ENCODE measurements at places on chromosomes 16 and 17. TPM values are rescaled to one million over a fixed set of nuclear protein-coding genes. Genes with fewer than 3 reads are reported as not detected.

The NRN1L gene
- total RNA-seq, result 1.7 TPM

The DHRS7C gene
- total RNA-seq, result not detected

The PRAC2 gene
- total RNA-seq, result not detected

The MSI2 gene
- total RNA-seq, result 28.8 TPM

The KRT25 gene
- total RNA-seq, result not detected

The NOD2 gene
- 6.0 TPM for total RNA-seq

The SLC16A13 gene
- total RNA-seq, result 0.19 TPM

The DOC2A gene
- total RNA-seq, result not detected

The CDH3 gene
- 0.83 TPM for total RNA-seq

The KIF2B gene
- not detected for total RNA-seq

The ALOX12B gene
- not detected for total RNA-seq

DNA sequence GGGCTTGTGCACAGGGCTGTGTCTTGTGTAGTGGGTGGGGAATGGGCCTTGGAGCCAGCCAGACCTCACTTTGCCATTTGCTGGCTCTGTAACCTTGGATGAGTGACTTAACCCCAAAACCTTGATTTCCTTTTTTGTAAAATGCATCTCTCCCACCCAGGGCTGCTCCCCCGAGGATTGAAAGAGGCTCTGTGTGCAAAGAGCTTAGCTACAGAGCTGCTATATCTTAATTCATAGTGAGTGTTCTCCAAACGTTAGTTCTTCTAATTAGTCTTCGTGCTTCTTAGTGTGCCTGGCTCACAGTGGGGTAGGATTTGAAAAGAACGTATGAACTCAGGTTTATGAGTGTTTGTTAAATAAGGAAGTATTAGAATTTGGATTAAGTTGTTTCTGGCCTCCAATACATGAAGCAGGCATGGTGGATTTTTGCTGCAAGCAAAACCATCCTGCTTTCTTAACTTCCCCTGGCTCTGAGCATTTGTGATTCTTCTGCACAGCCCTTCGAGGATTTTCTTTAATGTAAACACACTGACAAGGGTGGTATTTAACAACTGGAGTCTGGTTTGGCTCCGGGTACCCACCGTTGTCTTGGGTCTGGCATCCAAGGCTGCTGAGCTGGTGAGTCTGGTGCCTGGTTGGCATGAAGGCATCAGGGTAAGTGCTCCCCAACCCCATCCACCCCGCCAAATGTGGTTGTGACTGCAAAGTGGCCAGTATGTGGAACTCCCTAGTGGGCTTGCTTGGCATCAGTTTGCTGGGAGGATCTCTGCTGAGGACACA lies 29.7 kb downstream of the KSR1 start:
- H3K27ac ChIP-seq, result no peak overlapping the region
- no peaks in the 10 kb centered on the region for H3K36me3 ChIP-seq
- no peaks in the 10 kb centered on the region for H3K27me3 ChIP-seq
- no peak overlapping the region for H3K4me3 ChIP-seq
- DNase-seq, result no peak

DNA sequence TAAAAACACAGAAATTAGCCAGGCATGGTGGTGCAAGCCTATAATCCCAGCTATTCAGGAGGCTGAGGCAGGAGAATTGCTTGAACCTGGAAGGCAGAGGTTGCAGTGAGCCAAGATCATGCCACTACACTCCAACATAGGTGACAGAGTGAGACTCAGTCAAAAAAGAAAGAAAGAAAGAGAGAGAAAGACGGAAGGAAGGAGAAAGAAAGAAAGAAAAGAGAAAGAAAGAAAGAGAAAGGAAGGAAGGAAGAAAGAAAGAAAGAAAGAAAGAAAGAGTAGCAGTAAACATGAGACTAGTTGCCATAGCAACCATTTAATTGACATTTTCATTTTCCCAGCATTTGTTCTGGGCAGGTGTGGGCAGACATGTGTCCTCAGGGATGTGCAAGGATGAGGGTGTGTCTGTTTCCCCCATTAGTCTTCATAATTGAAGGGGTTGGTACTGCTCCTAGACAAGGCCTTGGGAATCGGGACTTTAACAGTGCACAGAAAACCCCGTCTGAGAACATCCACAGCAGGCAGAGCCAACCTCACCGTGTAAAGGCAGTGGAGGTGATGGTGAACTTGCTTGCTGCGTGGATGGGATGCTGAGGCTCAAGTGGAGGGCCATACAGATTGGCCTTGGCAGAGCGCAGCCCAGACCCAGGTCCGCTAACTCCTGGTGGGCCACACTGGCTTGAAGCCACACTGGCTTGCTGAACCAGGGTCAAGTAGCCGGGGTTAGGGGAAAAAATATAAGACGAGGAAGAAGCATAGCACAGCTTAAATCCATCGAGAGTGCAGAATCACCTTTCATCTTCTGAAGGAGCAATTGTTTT lies 35.2 kb upstream of the KIFC3 start:
- H3K27ac ChIP-seq, result no peak overlapping the region
- H3K36me3 ChIP-seq, result no peaks in the 10 kb centered on the region
- H3K4me1 ChIP-seq, result no peaks in the 10 kb centered on the region
- no peak for DNase-seq
- no peaks in the 10 kb centered on the region for H3K27me3 ChIP-seq

DNA sequence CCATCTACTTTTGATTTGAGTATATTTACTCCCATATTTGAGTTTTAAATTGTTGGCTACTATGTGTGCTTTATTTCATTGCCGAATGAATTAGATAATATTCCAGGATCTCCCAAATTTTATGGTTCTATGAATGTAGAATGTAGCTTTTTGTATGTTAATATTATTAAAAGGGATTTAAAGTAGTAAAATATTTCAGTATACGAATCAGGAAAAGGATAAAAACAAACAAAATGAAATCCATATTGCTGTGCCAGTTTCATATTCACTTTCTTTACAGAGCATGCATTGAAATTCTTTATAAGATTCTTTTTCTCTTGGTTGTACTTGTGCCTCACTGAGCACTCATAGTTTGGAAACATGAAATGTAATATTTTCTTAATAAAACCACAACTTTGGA lies 155.1 kb downstream of the CHD9 start:
- peaks cover 61% of the 10 kb centered on the region for H3K4me1 ChIP-seq
- DNase-seq, result no peak
- H3K36me3 ChIP-seq, result no peaks in the 10 kb centered on the region
- H3K27me3 ChIP-seq, result no peaks in the 10 kb centered on the region
- H3K4me3 ChIP-seq, result peak overlapping the region; percentile 57

DNA sequence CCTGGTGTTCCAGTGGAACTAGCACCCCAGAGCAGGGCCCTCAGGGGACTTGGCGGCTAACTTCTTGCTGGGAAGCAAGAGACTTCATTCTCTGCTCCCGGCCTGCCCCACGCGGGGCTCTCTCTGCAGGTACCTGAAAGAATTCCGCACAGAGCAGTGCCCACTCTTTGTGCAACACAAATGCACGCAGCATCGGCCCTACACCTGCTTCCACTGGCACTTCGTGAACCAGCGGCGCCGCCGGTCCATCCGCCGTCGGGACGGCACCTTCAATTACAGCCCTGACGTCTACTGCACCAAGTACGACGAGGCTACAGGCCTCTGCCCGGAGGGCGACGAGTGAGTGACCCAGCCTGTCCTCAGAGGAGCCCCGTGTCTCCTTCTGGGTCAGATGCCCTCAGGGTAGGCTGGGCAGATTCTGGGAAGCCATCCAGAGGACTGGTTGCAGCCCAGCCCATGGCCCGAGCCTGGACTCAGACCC lies 25.1 kb downstream of the UNK start:
- H3K27ac ChIP-seq, result peak overlapping the region; percentile 68
- no peak for DNase-seq
- H3K36me3 ChIP-seq, result peaks cover 25% of the 10 kb centered on the region
- no peak overlapping the region for H3K4me3 ChIP-seq

GRCh38 chr16:11585460-11586377 lies 1.0 kb downstream of the LITAF start:
- no peaks in the 10 kb centered on the region for H3K36me3 ChIP-seq
- H3K27me3 ChIP-seq, result no peaks in the 10 kb centered on the region
- peak overlapping the region; percentile 92 for H3K27ac ChIP-seq
- no peak for DNase-seq

- H3K27me3 ChIP-seq, result no peaks in the 10 kb centered on the region
- no peaks in the 10 kb centered on the region for H3K36me3 ChIP-seq
- H3K27ac ChIP-seq, result no peak overlapping the region
- no peak overlapping the region for H3K4me3 ChIP-seq
- H3K4me1 ChIP-seq, result no peaks in the 10 kb centered on the region
Observed at GRCh38 chr17:14756479-14756878, 455.6 kb downstream of the HS3ST3B1 start.

GRCh38 chr16:20781697-20782096 lies 17.9 kb downstream of the ACSM3 start:
- H3K27me3 ChIP-seq, result no peaks in the 10 kb centered on the region
- H3K4me3 ChIP-seq, result no peak overlapping the region
- peak; percentile 8 for DNase-seq
- no peaks in the 10 kb centered on the region for H3K36me3 ChIP-seq

- H3K4me1 ChIP-seq, result no peaks in the 10 kb centered on the region
- no peak overlapping the region for H3K27ac ChIP-seq
- no peaks in the 10 kb centered on the region for H3K27me3 ChIP-seq
Observed at GRCh38 chr17:21482189-21482865, 106.2 kb downstream of the KCNJ12 start.

- peak overlapping the region; percentile 38 for H3K27ac ChIP-seq
- peak overlapping the region; percentile 23 for H3K4me3 ChIP-seq
- H3K36me3 ChIP-seq, result no peaks in the 10 kb centered on the region
- peaks cover 15% of the 10 kb centered on the region for H3K4me1 ChIP-seq
- DNase-seq, result no peak
- H3K27me3 ChIP-seq, result no peaks in the 10 kb centered on the region
Observed at GRCh38 chr17:7356756-7357155, 1.8 kb downstream of the TMEM95 start.

- no peak overlapping the region for H3K4me3 ChIP-seq
- peaks cover 2% of the 10 kb centered on the region for H3K36me3 ChIP-seq
- H3K27me3 ChIP-seq, result no peaks in the 10 kb centered on the region
- no peak for DNase-seq
- no peaks in the 10 kb centered on the region for H3K4me1 ChIP-seq
Observed at GRCh38 chr16:84048270-84048669, 5.7 kb upstream of the SLC38A8 start.

GRCh38 chr16:77359065-77359502 lies 75.8 kb downstream of the ADAMTS18 start:
- H3K27ac ChIP-seq, result no peak overlapping the region
- H3K27me3 ChIP-seq, result no peaks in the 10 kb centered on the region
- H3K36me3 ChIP-seq, result no peaks in the 10 kb centered on the region
- H3K4me3 ChIP-seq, result no peak overlapping the region
- H3K4me1 ChIP-seq, result no peaks in the 10 kb centered on the region

- no peaks in the 10 kb centered on the region for H3K4me1 ChIP-seq
- H3K27ac ChIP-seq, result no peak overlapping the region
- DNase-seq, result no peak
Observed at GRCh38 chr16:12917246-12917645, 15.8 kb downstream of the SHISA9 start.

DNA sequence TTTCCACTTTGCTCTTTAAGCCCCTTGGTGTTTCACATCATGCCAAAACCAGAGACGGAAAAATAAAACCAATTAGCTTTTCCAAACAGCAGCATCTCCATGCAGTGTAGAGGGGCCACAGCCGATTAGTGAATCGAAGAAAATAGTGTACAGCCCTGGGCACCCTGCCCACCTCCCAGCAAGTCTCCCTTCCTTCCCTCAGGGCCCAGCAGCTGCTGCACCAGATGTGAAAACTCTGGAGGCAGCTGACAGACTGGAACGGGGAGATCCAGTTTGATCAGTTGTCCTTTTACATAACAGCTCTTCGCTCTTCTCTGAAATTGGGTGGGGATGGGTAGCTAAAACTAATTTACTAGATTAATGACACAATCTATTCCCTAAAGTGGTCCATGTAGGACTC lies 19.3 kb downstream of the TMEM11 start:
- H3K4me1 ChIP-seq, result peaks cover 40% of the 10 kb centered on the region
- peaks cover 15% of the 10 kb centered on the region for H3K36me3 ChIP-seq

DNA sequence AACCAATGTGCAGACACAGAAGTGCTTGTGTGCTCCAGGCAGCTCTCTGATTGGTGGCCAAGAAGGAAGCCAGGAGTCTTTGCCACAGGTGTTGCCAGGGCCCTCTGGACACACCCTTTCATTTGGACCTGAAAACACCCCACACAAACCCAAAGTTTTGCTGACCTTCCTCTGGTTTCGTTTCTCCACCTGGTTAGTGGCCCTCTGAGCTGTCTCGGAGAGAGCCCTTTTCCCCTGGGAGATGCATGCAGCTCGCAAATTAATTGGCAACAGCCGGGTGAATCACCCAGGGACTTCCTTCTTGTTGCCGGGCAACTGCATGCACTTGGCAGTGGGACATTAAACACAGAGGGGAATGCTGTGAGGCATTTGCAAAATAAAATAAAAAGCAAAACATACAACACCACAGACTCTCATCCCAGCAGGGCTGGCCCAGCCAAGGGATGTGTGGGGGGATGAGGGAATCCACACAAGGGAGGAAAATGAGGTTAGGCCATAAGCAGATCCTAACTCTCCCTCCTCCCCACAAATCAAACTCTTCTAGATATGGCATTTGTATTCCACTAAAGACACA lies 286.6 kb downstream of the SOX9 start:
- no peak for DNase-seq
- H3K27ac ChIP-seq, result no peak overlapping the region
- peaks cover 8% of the 10 kb centered on the region for H3K4me1 ChIP-seq

DNA sequence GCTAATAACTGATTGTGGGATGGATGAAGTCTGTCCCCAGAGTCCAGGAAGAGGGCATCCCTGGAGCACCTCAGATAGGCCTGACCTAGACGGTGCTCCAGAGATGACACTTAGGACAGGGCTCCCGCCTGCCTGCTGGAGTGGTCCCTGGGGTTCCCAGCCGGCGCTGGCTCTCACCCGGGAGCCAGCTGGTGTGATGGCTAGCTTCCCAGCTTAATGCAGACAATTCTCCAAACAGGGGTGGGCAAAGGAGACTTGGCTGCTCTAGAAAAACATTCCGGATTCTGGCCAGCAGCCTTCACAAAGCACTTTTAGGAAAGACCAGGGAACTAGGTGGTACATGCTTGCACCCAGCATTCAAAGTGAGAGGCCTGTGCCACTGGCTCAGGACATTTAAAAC lies 18.6 kb downstream of the ACE start:
- H3K4me1 ChIP-seq, result no peaks in the 10 kb centered on the region
- H3K27me3 ChIP-seq, result no peaks in the 10 kb centered on the region
- DNase-seq, result no peak
- no peak overlapping the region for H3K4me3 ChIP-seq
- no peaks in the 10 kb centered on the region for H3K36me3 ChIP-seq

GRCh38 chr16:64830653-64831052 lies 291.2 kb downstream of the CDH11 start:
- peaks cover 10% of the 10 kb centered on the region for H3K4me1 ChIP-seq
- no peak for DNase-seq
- H3K27me3 ChIP-seq, result no peaks in the 10 kb centered on the region
- H3K4me3 ChIP-seq, result no peak overlapping the region
- H3K36me3 ChIP-seq, result no peaks in the 10 kb centered on the region

DNA sequence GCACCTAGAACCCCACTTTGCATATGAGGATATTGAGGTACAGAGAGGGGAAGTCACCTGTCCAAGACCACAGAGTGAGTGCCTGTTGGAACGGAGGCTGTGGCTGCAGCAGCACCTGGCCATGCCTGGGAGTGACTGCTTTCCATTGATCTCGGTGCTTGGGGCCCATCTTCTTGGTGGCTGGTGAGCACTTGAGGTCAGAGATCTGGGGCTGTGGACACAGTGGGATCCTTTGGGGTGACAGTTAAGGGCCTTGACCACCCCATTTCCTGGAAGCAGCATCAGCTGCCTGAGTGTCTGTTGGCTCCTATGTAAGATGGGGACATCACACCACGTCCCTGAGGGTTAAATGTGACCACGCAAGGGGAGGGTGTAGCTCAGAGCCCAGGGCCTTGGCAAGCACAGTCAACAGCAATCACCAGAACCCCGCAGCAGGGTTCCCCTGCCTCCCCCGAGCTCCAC lies 111.7 kb downstream of the IRF8 start:
- no peak for DNase-seq
- H3K4me3 ChIP-seq, result no peak overlapping the region
- no peaks in the 10 kb centered on the region for H3K27me3 ChIP-seq
- H3K36me3 ChIP-seq, result no peaks in the 10 kb centered on the region
